Stomach (tissue), 19 donors: ENCODE measurements at places on chromosomes 3 and 15. TPM values are rescaled to one million over a fixed set of nuclear protein-coding genes. Genes with fewer than 3 reads are reported as not detected.

DNA sequence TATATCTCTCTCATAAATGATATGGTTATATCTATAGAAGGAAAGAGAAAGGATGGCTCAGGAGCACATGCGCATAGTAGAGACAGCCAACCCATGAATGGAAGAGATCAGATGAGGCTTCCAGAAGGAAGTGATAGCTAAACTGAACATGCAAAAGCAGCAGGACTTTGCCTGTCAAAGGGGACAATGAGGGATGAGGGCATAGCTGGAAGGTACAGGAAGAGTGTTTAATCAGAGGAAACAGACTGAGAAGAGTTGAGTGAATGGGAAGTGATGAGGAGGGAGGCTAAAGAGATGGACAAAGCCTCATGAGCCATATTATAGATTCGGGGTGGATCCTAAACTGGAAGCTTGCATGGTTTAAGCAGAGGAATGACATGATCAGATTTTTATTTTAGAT lies 26.5 kb upstream of the VEPH1 start:
- DNase-seq, result no peak

DNA sequence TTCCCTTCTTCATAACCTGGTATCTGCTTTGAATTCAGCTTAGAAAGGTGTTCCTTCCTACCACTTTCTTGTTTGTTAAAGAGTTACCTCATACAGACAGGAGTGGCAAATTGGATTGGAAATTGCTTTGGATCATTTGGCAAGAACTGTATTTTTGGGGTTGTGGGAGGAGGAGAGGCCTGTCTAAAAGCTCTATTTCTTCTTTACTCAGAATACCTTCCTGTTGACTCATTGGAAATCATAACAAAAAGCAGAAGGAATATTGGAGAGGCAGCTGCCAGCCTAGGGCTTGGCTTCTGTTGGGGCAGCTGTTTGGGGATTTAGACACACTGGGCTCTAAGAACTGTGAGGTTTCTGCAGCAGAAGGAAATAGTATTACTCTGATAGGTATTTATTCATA lies 14.2 kb downstream of the IQGAP1 start:
- DNase-seq, result no peak

Gene RBPMS2
- 2.9 TPM for total RNA-seq

DNA sequence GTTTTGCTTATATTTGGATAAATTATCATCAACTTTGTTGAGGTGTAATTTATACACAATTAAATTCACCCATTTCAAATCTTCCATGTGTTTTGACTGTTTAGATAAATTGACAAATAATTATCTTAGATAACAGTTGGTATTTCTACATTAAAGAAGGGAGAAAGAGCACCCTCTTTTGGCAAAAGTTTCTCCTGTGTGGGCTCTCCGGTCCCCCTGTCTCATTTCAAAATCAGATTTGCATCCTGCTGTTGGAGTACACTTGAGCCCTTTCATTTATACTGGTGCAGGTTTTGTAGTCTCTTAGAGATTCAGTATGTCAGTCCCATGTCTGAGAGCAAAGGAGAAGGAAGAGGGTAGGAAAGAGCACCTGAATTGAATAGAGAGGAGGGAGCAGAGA lies 49.4 kb downstream of the NKIRAS1 start:
- no peak for DNase-seq

- DNase-seq, result no peak
These were observed 788.8 kb downstream of the ROBO1 start for GRCh38 chr3:78979028-78979427.

DNA sequence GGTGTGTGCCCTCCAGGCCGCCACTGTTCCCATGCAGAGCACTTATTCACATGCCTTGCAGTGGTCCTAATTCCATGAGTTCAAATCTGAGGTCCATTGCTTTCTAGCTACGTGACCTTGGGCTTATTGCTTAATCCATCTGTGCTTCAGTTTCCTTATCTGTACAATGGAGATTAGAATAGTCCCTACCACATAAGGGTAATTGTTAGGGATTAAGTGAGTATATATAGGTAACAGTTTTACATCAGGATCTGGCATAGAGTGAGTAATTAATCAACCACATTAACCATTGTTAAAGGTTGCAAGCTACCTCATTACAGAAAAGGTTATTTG lies 7.6 kb downstream of the CPN2 start:
- DNase-seq, result no peak

Gene FBN1
- total RNA-seq, result 53.0 TPM

DNA sequence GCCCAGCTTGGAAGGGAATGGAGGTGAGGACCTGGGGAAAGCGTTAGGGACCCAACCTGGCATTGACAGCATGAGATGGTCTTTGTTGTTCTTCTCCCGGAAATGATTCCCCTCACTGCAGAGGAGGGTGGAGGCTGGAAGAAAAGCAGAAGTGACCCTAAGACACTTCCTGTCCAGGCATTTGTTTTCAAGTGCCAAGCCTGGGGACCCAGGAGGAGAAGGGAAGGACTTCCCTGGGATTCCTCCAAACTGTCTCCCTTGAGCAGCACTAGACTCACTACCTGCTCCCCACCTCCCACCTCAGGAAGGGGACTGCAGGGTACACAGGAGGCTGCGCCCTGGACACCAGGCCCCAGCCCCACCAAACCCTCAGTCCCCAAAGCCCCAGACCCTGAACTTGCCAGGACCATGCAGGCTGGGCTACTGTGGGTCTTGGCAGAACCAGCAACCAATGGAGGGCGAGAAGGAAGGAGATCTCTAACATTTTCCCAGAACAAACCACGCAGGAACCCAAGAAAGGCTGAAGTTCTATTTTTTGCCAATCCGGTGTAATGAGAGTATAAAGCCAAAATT lies 9.8 kb upstream of the VIPR1 start:
- no peak for DNase-seq

Gene GABRB3
- total RNA-seq, result 9.4 TPM

Gene ACSBG1
- total RNA-seq, result under 0.01 TPM

Gene NEO1
- 10.7 TPM for total RNA-seq

GRCh38 chr3:189586941-189587663 lies 44.1 kb upstream of the TP63 start:
- DNase-seq, result no peak

Gene NFKBIZ
- 199 TPM for total RNA-seq

Gene STRIT1
- not detected for total RNA-seq

DNA sequence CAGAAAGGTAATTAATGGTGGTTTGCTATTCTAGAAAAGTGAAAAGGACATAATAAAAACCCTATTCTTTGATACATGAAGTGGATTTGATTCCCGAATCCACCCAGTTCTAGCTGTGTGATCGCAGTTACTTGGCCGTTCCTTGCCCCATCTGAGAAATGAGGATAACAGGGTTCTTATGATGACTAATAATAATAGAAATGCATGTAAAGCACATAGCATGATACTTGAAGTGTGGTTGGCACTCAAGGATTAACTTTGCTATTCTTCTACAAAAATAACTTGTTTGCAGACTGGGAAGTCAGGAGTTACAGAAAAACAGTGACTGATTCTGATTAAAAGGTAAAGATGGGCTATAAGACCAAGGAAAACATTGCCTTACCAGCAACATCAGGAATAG lies 26.8 kb downstream of the PARL start:
- no peak for DNase-seq

DNA sequence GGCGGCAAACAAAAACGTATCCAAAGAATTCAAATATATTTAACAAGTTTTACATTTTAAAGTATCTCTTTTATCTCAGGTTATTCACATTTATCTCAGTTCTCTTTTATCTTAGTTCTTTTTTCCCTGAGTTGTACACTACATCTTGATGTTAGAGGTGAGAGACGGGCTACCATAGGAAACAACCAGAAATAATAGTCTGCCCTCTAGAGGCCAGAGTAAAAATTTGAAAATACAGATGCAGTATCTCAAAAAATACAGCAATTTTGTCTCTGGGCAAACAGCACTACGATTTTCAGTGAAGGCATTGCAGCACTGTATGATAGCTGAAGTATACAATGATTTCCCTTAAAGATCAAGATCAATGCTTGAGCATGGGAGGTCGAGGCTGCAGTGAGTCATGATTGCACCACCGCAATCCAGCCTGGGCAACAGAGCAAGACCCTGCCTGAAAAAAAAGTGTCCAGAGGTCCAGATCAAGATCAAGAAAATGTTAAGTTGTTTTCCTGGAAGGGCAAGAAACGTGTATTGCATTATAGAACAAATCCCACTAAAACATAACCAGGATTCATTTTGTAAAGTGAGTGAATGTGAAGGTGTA lies 82.6 kb upstream of the ATP11B start:
- DNase-seq, result no peak

- no peak for DNase-seq
These were observed 95.2 kb upstream of the PLCL2 start for GRCh38 chr3:16789344-16790120.

Gene CCDC71
- 12.9 TPM for total RNA-seq

DNA sequence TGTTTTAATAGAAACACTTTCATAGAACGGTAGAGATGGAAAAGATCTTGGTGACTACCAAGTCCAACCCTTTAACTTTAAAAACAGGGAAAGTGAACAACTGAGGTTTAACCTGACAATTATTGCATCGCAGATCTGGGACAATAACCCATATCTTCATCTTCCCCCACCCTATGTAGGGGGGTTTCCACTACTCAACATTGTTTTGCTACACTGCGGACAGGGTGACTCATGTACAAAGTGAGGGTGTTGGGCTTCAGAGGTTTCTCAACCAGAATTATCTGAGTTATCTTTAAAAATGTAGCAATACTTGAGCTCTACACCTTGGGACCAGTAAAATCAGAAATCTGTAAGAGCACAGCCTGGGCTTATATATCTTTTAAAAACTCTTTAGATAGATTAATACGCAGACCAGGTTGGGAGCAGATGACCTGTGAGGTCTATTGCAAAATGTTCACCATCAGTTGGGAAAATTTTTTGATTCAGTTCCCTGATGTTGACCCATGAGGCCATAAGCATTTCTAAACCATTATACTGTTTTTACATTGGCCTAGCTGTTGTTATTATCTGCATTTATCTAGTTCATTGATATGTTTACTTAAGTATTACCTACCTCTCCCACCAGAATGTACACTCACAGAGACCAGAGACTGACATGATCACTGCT lies 103.6 kb upstream of the ICE2 start:
- no peak for DNase-seq

GRCh38 chr3:67906261-67906660 lies 251.8 kb upstream of the SUCLG2 start:
- no peak for DNase-seq

Gene SLC15A2
- total RNA-seq, result 16.5 TPM
